ENCODE measurements at places on chromosomes 2 and 18. TPM values are rescaled to one million over a fixed set of nuclear protein-coding genes. Genes with fewer than 3 reads are reported as not detected.

GRCh38 chr18:22067109-22067508, 102.3 kb upstream of the GATA6 start:
- DNase-seq, result no peak

DNA sequence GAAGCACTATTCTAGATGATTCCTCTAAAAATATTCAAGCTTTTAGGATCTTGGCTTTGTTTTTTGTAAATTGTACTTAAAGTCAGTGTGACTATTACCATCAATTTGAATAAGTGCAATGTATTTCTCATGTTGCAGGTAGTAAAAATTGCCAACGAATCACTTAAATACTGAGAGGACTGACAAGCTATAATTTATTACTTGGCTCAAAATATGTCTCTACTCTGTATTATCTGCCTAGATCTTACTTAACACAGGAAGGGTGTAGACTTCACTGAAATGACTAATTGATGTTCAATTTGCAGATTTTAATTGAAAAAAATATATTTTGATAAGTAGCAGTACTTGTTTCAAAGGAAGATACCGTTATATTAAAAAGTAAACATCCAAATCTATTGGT, 202.3 kb downstream of the SLC8A1 start:
- DNase-seq, result no peak

GRCh38 chr2:129490641-129491040, 488.8 kb upstream of the RAB6C start:
- DNase-seq, result no peak

DNA sequence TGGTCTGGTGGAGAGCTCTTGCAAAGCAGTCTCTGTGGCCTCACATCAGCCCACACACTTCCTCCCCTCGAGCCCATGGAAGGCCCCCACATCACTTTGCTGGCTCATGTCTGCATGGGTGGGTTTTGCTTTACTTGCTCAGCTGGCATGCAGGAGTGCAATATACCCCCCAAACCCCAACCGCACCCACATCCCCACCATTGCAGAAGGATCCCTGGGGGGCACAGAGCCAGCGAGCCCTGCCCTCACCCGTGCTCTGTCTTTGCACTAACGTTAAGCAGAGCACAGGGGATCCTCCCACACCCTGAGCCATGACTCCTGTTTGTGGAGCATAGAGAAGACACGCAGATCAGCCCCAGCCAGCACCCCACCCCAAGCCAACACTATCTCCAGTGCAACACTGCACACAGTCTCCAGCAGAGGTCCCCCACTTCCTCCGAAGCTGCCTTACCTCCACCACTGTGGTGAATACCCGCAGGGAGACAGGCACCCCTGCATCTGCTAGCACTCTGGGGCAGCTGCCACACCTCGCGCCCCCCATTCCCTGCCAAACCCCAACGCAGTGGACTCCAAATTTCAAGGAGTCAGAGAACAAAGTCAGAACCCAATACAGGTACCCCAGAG, 177.8 kb upstream of the RGPD4 start:
- DNase-seq, result no peak

DNA sequence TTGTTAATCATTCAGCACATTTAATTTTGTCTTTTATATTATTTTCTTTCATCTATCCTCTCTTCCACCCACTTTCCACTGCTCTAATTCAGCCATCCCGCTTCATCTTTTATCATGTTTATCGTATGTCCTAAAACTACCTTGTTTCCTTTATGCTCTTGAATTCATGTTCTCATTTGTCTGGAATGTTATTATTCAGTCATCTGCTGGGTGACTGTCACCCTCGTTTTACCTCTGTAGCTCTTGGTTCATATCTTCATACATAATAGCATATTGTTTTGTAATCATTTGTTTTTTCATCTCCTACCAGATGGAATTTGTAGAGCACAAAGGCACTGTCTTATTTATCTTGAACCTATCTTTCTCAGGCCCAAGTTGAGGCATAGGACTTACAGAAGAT, 37.0 kb downstream of the SMCHD1 start:
- no peak for DNase-seq

PSTPIP2 gene
- total RNA-seq, result 8.9 TPM

MAT2A gene
- 89.9 TPM for total RNA-seq
